ENCODE measurements at places on chromosomes 1 and 21. TPM values are rescaled to one million over a fixed set of nuclear protein-coding genes. Genes with fewer than 3 reads are reported as not detected.

HCRTR1 gene
- not detected for total RNA-seq

IRF6 gene
- total RNA-seq, result 34.0 TPM

SPRR2F gene
- total RNA-seq, result not detected

CDCA8 gene
- total RNA-seq, result 0.27 TPM

VASH2 gene
- 0.38 TPM for total RNA-seq

RPE65 gene
- 0.13 TPM for total RNA-seq

C1orf87 gene
- not detected for total RNA-seq

PLA2G2C gene
- not detected for total RNA-seq

C1QB gene
- 34.3 TPM for total RNA-seq

ADGRL4 gene
- total RNA-seq, result 23.5 TPM

NFIA gene
- total RNA-seq, result 78.6 TPM

FBXO2 gene
- total RNA-seq, result 2.9 TPM

GRHL3 gene
- total RNA-seq, result not detected

IL20 gene
- total RNA-seq, result not detected

PRKAA2 gene
- total RNA-seq, result 143 TPM

RIPPLY3 gene
- not detected for total RNA-seq

CDA gene
- total RNA-seq, result 4.0 TPM

ALX3 gene
- 0.22 TPM for total RNA-seq

ALPL gene
- total RNA-seq, result 20.3 TPM

CELA2B gene
- total RNA-seq, result not detected

HCN3 gene
- total RNA-seq, result 2.2 TPM

Data from cardiac septum (tissue), 1 donor.